ENCODE measurements at places on chromosomes 6 and 20.
A peak's percentile ranks its signal among the peaks of the same experiment; 100 is the strongest.

GRCh38 chr20:63059684-63060056 is 52.9 kb upstream of the BHLHE23 start:
- DNase-seq = no peak

DNA sequence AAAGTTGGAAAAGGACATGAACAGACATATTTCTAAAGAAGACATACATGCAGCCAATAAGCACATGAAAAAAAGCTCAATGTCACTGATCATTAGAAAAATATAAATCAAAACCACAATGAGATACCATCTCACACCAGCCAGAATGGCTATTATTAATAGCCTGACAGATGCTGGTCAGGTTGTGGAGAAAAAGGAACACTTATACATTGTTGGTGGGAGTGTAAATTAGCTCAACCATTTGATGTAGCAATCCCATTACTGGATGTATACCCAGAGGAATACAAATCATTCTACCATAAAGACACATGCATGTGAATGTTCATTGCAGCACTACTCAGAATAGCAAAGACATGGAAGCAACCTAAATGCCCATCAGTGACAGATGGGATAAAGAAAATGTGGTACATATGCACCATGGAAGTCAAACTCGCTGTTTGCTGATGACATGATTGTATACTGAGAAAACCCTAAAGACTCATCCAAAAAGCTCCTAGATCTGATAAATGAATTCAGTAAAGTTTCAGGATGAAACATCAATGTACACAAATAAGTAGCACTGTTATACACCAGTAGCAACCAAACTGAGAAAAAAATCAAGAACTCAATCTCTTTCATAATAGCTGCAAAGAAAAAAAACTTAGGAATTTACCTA is 196.8 kb downstream of the ADGB start:
- DNase-seq = no peak

- no peak for DNase-seq
These were observed 4.5 kb downstream of the MRPL14 start for GRCh38 chr6:44122801-44123200.

DNA sequence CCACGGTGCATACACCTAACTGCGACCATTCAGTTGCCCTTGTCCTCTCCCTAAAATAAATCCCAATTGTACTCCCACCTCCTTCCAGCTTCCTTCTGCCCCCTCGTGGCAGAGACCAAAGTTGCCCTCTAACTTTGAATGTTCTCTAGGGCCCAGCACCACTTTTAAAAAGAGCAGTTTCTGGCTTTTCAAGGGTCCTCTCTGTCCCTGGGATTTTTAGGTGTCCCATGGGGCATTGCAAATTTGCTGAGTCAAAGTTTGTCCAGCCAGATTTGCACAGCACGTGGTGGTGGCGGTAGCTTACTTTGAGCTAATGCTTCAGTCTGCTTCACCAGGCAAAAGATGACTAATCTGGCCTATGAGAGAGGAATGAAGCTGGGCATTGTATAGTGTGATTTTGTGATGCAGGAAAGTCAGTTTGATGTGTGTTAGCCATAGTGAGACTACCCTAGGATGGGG is 100.2 kb downstream of the PERP start:
- DNase-seq = no peak

DNA sequence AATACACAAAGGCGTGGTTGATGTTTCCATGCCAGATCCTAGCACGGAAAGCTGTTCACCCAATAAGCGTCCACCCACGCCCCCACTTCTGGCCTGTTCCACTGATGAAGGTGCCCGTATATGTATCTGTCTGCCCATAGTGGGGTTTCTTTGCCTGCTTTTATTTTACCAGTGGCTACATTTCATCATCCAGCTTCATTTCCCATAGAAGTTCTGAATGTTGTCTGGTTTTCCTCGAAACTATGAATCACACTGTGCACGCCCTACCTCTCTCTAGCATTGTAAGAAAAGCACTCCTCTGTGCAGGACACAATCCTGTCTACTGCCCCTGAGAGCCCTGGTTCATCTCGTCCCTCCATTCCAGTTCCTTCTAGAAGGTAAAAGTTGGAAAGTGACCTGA is 8.8 kb upstream of the CD93 start:
- DNase-seq = no peak

DNA sequence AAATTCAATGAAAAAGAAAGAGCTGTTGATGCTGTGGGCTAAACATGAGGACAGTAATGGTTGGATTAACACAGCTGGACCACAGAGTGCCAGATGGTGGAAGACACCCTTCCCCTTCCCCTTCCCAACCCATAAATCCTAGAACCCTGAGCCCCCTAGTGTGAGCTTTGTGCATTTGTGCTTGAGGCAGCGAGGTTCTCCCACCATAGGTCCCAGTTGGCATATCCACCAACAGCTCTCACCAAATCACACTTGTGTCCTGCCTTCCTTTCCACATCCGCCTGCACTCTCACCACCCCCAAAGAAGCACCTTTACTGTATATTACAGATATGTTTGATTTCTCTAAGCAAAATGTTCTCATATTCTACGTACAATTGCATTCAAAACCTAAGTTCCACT is 32.8 kb upstream of the HBS1L start:
- no peak for DNase-seq

DNA sequence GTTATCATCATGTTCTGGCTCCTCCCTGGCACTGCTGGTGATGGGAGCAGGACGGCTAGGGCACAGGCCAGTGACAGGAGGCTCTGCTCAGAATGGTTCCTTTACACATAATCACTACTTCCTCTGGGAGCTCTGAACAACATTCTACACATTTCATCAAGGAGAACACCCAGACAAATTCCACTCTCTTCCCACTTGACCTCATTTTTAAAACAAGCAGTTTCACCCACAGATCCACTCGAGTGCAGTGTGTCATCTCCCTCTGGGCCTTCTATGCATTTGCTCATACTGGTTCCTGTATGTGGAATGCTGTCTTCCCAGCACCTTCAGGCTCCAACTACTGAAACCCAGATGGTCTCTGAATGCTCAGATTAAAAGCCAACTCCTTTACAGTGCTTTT is 84.8 kb downstream of the ELOVL5 start:
- DNase-seq = no peak

DNA sequence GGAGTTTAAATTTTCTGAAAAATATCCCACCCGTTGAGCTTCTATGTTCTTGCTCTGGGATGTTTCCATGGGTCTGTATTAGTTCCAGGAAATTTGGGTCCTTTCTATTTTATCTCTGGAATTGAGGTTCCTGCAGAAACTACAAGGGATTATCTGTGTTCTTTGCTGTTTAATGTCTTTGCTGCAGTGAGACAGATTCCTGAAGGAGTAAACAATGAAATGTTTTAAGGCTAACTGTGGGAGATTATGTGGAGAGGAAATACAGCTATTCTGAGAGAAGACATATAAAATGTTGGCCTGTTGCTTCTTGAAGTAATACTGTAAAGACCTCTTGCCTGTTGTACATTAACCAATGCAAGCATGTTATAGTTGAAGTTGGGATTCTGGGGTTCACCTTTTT is 43.5 kb downstream of the SAMD5 start:
- no peak for DNase-seq

- no peak for DNase-seq
These were observed 28.9 kb upstream of the SMIM8 start for GRCh38 chr6:87293526-87293925.

- no peak for DNase-seq
These were observed 972 bp downstream of the GSTA3 start for GRCh38 chr6:52908526-52908925.

GRCh38 chr6:136160250-136160649 is 89.9 kb downstream of the MTFR2 start:
- DNase-seq = no peak

DNA sequence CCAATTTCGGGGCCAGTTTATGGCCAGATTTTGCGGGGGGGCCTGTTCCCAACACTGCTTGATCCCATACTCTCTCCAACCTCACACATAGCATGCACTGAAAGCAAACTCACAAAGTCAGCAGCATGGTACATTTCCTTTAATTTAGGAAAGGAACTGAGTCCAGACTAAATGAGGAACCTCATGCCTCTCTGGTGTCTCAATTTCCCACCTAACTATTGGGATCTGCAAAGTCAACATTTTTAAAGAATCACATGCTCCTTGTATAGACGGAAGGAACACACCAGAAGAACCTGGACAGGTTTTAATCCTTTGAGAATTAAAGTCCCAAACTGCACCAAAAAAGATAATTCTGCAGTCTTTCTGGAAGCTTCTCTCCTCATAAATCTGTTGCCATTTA is 33.3 kb downstream of the FAM50B start:
- DNase-seq = no peak

DNA sequence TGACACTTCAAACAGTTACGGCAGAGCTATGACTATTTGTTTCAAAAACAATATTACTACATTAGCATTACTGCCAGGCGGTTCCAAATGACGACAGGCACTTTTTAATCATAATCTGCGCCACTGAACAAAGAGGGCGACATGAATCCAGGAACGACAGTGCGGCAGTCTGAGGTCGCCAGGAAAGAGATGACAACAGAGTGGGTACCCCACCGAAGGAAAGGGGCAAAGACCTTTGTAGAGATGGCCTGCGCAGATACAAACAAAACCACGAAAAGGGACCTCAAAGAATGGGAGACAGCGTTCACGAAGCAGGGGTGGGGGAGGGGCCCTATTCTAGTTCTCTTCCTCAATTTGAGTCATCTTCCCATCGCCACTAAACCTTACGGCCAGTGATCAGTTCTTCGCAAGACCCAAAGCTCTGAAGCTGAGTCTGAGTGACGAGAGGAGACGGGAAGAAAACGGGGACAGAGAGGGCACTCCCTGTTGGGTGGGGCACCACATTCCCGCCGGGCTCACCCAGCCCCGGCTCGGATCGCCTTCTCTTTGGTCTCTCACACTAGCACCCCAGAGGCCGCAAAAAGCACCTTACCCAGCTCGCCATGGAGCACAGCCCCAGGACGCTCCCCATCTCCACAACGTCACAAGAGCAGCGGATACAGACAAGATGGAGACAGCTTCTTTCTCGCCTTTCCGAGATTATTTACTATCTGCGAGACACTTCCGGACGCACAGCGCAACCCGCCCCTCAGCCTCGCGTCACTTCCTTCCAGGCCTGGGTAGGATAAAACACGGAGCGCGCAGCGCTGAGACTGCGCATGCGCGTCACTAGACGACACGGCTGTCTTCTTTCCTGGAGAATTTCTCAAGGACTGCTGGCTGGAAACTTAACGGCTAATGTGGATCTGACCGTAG is at the start of gene SERINC1:
Gene SERINC1, minus strand, starts transcription at position 701 of the 915 bp plus-strand sequence. Its CDS starts 70 bp downstream, at position 631.
- peak; percentile 90 for DNase-seq

GRCh38 chr20:54194724-54195438 is 13.0 kb upstream of the PFDN4 start:
- no peak for DNase-seq

GRCh38 chr6:150394899-150395295 is 26.1 kb downstream of the IYD start:
- DNase-seq = no peak

DNA sequence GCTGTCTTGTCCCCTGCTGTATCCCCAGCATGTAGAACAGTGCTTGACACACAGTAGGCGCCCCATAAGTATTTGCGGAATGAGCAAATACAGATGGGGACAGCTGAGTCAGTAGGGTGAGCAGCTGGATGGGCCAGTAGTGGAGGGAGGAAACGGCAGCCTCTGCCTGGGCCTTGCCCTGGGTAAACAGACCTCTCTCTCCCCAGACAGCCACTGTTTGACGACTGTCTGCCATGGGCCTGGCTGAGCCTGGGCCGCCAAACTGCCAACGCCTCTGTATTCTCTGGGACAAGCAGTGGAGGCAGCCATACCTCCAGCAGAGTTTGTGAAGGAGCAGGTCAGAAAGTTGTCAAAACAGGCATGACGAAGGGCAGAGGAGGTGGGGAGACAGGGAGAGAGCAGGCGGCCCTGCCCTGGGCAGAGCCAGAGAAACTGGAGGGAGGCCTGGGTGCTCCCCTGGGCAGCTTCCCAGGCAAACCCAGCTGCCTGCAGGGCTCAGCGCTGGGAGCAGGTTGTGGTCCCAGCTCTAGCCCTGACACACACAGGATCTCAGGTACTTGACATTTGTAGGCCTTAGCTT is 15.2 kb downstream of the HNF4A start:
- DNase-seq = no peak

GRCh38 chr6:129183187-129183591 is 300.3 kb downstream of the LAMA2 start:
- no peak for DNase-seq

DNA sequence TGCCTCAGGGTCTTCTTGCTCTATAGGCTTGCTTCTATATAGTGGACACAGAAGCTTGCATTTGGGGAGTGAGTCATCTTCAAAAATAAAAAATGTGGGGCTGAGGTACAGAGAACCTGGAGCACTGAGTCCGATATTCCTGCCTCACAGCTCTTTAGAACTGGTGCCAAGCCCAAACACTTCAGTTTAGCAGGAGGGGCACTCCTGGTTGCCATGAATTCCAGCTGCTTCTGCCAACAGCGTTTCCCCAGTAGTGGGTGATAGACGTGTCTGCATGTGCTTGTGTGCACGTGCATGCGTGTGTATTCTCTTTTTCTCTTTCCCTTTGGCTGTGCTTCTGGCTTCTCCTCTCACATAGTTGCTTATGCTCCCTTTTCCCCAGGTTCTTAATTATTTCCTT is 11.9 kb downstream of the DNPH1 start:
- no peak for DNase-seq

DNA sequence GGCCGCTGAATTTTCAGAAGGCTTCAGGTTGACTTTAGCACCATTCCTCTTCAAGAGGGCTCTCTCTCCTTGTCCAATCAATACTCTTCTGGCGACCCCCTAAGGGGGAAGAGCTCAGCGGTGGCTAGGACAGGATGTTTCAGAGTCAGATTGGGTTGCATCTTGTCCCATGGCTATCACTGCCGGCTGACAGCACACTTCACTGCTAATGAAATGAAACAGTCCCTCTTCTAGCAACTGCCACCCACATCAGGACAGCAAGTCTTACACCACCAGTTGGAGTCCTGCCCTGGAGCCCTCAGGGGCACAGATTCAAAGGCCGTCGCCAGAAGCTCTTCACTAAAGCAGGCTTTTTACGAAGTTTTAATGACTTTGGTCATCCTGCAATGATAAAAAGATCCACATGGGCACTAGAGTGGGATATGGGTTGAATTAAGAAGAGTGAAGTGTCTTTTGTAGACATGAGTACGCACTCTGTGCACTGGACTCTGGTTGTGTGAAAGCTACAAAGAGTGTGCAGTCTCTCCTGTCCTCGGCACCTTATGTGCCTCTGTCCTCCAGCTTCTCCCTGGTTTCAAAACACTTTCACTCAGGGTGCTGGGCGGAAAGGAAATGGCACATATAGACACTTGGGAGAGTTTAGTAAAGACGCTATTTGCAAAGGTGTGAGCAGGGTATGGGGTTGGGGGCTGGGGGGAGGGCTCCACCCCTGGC is 66.1 kb upstream of the SLC22A16 start:
- DNase-seq = no peak

GRCh38 chr20:15986690-15987089 is 586.6 kb downstream of the KIF16B start:
- no peak for DNase-seq

DNA sequence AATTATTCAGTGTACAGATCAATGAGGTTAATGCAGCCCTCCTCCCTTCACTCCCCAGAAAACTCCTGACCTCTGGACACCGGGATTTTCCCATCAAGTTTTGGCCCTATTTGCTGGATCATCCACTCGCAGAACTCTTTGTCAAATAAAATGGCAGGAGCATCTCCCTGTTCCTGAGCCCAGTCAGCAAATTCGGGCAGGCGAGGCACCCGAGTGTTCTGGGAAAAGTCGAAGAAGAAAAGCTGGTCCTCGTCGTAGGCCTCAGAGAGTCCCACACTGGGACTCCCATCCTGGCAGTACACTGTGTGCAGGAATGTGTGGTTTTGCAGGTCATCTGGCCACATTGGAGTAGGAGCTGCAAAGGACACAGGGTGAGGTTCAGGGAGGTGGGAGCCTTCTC is 2.4 kb downstream of the HLA-DMA start:
- DNase-seq = no peak

GRCh38 chr6:71490876-71491275 is 202.3 kb downstream of the OGFRL1 start:
- no peak for DNase-seq
